ENCODE measurements at places on chromosomes 2 and 18.
A peak's percentile ranks its signal among the peaks of the same experiment; 100 is the strongest.

GRCh38 chr2:174183076-174183475 lies 65.3 kb downstream of the OLA1 start:
- DNase-seq = no peak

DNA sequence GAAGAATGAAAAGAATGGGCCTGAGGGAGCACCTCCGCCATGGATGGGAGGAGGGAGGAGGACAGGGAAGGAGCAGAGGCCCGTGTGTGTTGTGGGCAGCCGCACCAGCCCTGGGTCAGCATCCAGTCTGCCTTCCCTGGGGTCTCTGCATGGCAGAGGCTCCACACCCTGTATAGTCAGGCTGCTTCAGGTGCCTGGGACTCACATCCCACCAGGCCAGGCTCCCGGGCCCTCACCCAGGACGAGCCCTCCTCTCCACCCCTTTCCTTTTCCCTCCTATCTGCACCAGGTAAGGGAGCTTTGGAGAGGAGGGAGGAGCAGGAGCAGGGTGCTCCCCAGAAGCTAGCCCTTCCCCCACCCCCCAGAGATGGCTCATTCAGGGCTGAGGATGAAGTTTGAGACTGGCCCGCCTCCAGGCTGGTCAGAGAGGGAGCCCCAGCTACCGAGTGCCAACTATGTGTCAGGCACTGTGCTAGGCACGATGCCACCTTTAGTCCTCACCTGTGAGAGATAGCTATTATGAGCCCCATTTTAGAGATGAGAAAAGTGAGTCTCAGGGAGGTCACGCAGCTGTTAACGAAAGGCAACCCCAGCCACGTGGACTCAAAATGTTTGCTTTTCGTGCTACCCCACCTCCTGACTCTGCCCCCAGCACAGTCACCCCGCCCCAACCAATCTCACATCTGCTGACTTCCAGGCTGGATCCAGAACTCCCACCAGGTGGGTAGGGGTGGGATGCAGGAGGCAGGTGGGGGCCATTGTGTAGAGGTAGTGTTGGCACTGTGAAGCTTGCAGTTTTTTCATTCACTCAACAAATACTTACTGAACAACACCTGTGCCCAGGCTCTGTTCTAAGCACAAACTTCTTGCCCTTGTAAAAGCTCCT lies 242.1 kb downstream of the DYSF start:
- DNase-seq = no peak

DNA sequence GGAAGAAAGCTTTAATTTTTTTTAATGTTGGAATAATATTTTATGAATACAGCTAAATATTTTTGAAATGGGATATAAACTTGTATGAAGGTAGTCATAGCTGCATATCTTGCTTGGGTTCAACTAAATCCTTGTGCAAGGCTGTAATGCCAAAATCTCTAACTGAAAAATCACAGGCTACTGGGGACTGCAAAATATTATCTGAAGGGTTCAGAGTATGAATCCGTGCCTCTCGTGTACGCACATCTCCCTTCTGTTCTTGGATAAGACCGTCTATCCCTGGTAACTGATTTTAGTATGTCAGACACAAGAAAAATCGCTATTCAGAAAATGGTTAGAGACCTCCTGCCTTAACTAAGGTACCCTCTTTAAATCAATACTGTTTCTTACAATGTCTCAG lies 71.8 kb downstream of the ACVR1 start:
- DNase-seq = no peak

GRCh38 chr2:200286578-200286977 lies 19.9 kb upstream of the SPATS2L start:
- no peak for DNase-seq

DNA sequence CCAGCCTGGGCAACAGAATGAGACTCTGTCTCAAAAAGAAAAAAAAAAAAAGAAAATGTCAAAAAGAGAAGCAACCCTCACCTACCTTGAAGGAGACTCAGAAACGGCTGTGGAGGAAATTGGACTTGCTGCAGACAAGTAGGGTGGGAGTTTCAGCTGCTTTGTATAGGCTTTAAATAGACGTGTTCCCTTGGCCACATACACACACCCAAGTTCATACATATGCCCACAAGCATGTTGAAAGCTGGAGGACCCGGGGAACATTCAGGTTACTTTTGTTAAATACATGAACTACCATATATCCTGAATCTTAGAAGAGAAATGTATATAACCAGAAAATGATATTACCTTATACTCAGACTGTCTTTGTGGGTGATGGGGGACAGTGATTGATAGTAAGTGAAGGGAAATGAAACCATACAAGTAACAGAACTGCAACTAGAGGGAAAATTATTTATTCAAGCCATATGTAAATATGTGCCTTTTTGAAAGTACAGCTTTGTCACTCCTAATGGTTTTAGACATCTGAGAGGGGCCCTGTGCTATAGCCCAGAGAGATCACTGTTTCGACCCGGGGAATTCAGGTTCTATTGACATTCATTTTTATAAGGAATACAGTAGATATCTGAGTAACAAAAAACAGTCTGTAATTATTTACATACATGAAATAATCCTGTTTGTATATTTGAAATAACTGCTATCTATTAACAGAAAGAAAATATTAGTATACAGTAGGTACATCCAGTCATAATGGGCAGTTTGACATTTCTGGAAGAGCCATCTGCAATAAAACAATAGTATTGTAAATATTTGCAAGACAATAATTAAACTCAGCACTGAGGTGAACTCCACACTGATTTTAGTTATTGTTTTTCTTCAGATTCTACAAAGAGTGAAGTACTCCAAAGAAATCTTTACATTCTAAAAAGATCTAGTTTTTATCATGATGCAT lies 48.0 kb upstream of the TGIF1 start:
- DNase-seq = no peak

DNA sequence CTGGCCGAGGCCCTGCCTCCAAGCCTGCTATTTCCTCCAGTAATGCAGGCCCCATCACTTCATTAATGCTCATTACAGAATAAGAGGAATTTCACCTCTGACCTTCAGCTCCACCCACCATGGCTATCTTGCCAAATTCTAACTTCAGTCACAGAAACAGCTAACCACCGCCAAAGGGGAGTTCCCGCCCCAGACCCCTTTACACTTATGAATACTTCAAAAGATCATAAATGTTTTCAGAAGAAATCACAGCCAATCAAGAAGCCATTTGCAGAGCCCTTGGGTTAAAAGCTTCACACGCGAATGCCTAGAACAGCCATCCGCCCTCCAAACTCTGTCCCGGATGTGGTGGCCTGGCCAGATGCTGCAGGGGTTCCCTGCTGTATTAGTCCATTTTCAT lies 73.8 kb upstream of the TWIST2 start:
- no peak for DNase-seq

DNA sequence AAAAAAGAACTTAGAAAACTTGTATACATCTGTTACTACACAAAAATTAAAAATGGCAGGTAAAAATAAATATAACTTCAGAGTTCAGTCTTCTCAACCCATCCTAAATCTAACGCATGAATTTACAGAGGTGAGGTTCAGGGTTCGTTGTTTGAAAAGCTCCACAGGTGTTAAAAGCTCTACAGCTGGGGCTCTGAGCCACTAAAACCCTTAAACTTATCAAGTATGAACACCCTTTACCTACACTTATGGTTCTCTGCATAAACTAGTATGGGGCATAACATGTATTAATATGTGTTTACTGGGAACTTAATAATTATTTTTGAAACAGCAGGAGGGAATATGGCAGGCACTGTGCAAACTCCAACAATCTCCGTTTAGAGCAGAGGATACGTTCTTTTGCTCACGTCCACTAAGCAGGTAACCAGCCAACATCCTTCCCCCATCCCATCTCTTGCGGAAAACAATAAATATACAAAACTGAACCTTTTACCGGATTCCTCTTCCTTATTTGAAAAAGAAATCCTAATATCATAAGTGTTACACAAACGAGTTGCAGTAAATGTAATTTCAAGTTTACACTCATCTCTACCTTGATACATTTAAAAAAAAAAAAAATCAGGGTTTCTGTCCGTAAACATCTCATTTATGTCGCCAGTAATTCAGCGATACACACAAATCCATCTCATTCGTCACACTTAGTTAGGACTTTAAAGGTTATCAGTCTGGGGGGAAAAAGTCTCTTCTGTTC lies 1.3 kb downstream of the PIAS2 start:
- DNase-seq = no peak

GRCh38 chr18:77472509-77472908 lies 222.9 kb downstream of the GALR1 start:
- no peak for DNase-seq

- DNase-seq = no peak
Observed at GRCh38 chr2:118643294-118643693, 204.2 kb downstream of the EN1 start.

GRCh38 chr2:112005406-112006075 lies 49.5 kb upstream of the TMEM87B start:
- DNase-seq = no peak

DNA sequence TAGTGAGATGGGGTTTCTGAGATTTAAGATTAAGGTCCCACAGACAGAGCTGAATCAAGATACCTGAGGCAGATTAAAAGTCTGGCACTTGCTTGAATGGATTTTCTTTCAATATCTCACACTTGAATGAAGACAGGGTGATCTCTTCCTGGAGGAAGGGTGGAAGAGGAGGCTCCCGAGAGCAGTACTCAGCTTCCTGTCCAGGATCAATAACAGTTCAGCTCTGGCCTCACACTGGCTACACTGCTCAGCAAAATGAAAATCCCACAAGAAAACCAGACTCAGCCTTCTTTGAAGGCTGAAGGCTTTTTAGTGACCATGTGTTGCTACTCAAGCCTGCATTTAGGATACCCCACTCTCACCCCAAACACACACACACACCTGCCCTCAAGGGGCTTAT lies 11.1 kb downstream of the ARHGEF33 start:
- no peak for DNase-seq

DNA sequence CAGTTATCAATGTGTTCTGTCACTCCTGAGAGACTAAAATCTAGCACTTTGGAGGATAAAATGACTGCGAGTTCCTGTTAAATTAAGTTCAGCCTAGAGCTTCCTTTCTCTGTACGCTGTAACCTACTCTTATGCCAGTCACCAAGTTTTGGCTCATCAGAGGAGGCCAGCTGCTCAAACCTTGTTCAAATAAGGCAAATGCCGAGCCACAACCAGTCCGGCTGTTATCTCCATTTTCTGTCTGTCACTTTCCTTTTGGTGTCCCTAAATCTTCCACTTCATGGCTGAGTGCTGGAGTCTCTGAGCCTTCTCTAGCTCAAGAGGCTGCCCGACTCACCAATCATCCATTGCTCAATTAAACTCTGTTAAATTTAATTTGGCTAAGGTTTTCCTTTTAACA lies 33.5 kb upstream of the PXDN start:
- DNase-seq = no peak

DNA sequence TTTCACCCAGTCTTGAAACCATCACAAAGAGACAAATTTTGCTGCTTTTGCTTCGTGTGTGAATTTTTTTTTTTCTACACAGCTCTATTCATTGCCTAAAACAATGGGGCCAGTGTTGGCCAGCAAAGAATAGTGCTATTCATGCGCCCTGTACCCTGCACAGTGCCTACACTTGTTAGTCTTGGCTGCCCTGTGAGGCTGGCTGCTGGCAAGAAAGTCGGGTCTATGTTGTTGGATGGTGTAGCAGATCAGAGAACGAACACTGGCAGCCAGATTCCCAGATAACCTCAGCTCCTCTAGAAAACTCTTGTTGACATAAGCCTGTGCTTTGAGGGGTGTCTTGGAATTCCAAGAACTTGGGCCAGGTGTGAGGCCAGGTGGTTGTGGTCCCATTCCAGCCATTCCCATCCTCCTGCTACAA lies 455.7 kb upstream of the TCF4 start:
- DNase-seq = no peak

- DNase-seq = no peak
Observed at GRCh38 chr2:217065695-217066405, 206.0 kb upstream of the TNP1 start.

GRCh38 chr18:63138436-63139340 lies 180.9 kb downstream of the BCL2 start:
- no peak for DNase-seq

DNA sequence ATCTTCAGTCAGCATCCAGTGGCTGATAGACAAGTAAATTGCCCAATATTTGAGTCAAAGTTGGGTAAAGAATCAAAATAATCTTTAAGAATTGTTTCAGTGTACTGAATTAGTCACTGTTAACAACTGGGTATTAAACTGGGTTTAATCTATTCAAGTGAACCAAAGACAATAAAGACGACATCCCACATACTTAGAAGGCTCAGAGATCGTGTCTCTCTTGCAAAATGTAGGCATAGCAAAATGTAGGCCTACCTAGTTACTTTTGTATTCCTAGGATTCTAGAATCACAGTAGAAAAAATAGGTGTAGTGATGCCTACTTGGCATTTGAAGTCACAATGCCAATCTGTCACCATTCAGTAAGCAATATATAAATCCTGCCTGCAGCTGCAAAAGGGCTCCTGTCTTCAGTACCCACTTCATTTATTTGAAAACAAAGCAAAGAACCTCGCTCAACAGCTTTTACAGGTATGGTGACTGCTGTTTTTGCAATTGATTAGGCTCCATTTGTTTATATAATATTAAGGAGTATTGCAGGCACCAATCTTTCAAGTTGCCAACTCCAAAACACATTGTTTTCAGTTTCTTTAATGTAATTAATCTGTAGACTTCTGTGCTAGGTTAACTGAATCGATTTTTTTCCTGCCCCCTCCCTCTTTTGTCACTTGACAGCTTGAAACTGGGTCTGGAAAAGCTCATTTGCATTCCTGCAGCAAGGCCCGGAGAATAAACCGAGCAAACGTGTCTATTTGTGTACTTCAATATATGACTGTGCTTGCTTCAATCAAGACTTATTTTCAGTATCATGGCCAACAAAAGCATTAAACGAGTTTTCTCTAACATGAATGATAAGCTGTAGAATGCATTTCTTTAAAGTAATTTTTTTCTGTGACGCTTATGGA lies 1074.9 kb downstream of the TDRD15 start:
- DNase-seq = no peak

- DNase-seq = no peak
Observed at GRCh38 chr2:109715313-109715805, 78.7 kb upstream of the RGPD5 start.

GRCh38 chr2:27353762-27354596 lies 2.6 kb downstream of the GTF3C2 start:
- DNase-seq = no peak

DNA sequence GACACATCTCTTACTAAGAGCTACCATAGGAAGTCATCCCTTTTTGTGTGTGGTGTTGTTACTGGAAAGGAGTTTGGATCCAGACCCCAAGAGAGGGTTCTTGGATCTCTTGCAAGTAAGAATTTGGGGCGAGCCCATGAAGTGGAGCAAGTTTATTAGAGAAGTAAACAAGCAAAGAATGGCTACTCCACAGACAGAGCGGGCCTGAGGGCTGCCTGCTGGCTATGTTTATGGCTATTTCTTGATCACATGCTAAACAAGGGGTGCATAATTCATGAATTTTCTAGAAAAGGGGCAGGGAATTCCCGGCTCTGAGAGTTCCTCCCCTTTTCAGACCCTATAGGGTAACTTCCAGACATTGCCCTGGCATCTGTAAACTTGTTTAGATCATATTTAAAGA lies 30.6 kb upstream of the PXDN start:
- DNase-seq = no peak

GRCh38 chr2:1140389-1141003 lies 189.8 kb downstream of the SNTG2 start:
- peak; percentile 28 for DNase-seq
